EH (cell line): ENCODE measurements at places on chromosomes 2 and 18.

DNA sequence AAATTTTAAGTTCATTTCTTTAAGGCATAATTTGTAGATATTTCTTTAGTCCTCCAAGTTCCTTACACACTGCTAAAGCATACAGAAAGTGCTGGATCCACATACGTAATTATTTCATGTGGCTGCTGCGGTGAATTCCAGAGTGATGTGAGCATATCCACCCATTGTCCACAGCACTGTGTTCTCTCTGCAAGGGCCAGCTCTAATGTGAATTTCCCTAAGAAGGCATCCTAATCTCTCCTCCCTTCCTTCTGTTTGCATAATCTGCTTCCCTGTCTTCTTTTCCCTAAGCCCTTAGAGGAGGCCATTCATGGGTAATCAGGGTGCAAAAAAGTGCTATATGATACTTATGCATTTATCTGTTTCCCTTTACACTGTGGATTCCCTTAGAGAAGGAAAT lies 57.2 kb downstream of the COBLL1 start:
- DNase-seq, result peak; percentile 47

DNA sequence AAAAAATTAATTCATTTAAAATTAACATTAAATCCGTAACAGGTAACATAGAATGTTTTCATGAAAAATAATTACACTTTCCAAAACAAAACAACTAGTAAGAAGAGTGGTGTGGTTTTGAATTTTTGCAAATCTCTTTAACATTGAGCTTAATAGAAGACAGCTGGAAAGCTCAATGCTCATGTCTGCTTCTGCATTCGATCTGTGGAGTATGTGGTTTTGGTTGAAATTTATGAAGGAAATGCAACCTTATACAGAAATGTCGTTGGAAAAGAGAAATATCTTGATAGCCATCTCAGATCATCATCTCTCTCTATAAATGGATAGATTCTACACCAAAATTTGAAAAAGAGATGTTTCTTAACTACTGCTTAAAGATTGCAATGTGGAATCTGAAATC lies 17.3 kb upstream of the FHL2 start:
- no peak for DNase-seq

- DNase-seq, result peak; percentile 43
These were observed 907.6 kb downstream of the EPHA4 start for GRCh38 chr2:220664272-220665107.

DNA sequence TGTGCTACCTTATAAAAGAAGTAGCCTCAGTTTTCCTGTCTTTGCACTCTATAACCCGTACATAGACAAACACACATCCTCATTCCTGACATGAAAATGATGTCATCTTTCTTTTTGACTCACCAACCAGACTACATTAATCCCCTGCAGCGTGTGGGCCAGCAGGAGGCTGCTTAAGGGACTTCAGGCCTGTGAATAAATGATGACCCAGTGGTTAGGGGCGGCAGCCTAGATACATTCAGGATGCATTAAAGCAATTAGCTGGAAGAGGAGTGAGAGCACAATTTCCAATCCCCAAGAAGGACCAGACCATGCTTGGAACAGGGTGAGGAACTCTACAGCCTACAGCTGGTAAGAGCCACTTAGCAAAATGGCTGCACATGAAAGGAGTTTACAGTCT lies 57.3 kb upstream of the KLF7 start:
- peak; percentile 87 for DNase-seq

GRCh38 chr2:44459739-44460138 lies 98.0 kb downstream of the CAMKMT start:
- no peak for DNase-seq

DNA sequence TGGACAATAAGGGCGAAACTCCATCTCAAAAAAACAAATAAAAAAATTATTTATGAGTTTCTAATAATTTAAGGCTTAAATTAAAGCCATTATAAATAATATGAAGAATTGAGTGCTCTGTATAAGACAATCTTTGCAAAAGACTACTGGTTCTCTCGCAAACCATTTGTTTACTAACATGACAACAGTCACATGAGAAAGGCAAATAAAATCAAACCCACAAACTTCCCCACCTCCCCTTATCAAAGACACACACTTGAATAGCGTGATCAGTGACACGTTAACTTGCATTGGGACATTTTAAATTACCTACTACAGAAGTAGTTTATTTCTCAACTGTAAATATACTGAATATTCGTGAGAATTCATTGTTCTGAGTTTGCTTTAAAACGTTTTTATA lies 21.1 kb downstream of the RAB1A start:
- DNase-seq, result no peak

GRCh38 chr18:23838233-23838632 lies 149.0 kb downstream of the LAMA3 start:
- DNase-seq, result no peak

GRCh38 chr18:2304378-2305175 lies 266.7 kb downstream of the METTL4 start:
- peak; percentile 28 for DNase-seq

- no peak for DNase-seq
These were observed 128.0 kb downstream of the NEDD4L start for GRCh38 chr18:58172031-58172430.

GRCh38 chr2:24763843-24764242 lies 29.3 kb downstream of the PTRHD1 start:
- DNase-seq, result peak; percentile 5
